ENCODE measurements at places on chromosomes 1 and 21.

- no peak for DNase-seq
Observed at GRCh38 chr1:219387211-219387610, 213.5 kb downstream of the LYPLAL1 start.

GRCh38 chr1:222728746-222729145 lies 8.3 kb upstream of the FAM177B start:
- DNase-seq, result no peak

DNA sequence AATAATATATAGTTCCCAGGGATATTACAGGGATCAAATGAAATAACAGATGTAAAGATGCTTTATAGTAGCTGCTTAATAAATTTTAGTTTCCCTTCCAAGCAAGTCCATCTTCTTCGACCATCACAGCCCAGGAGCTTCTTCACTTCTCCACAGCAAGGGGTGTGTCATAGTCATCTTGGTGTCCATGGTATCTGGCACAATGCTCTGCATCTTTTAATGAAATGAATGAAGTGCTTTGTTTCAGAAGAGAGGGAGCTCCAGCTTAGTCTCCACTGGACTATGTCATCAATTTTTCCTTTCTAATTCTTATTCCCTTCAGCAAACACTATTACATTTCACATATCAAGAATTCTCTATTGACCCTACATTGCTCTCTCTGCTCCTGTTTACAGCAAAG lies 4.9 kb upstream of the MACF1 start:
- no peak for DNase-seq

DNA sequence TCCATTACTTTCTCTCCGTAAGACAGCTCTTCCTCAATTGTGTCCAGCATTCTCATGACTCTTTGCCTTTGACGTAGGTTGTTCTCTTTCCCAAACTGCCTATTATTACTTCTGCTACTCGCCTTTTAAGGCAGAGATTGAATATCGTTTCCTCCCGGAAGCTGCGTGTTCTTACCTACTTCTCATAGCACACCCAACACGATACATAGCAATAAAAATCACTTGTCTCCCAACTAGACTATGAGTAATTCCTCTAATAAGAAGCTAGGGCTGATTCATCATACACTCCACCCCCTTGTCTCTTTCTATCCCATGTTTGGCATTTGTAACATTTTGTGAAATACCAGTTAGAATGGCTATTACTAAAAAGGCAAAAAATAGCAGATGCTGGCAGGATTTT lies 55.8 kb upstream of the SGIP1 start:
- no peak for DNase-seq

GRCh38 chr1:63984257-63984929 lies 210.6 kb downstream of the ROR1 start:
- no peak for DNase-seq
